ENCODE measurements at places on chromosomes 6 and 20.
A peak's percentile ranks its signal among the peaks of the same experiment; 100 is the strongest.

DNA sequence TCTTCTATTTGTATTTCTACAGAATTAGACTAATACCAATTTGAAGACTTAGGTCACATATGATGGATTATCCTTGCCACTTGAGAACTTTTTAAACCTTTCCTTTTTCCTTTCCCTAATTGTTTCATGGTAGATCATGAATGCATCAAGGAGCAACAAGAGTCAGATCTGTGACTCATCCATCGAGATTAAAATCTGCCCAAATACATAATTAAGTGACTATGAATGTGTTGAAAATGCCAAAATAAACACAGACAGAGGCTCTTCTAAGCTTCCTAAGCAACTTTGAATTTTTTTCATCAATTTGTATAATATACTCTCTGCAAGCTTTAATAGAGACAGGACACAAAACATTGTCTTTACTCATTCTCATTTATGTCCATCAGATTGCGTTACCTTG lies 23.5 kb upstream of the HTR1E start:
- no peak for DNase-seq

DNA sequence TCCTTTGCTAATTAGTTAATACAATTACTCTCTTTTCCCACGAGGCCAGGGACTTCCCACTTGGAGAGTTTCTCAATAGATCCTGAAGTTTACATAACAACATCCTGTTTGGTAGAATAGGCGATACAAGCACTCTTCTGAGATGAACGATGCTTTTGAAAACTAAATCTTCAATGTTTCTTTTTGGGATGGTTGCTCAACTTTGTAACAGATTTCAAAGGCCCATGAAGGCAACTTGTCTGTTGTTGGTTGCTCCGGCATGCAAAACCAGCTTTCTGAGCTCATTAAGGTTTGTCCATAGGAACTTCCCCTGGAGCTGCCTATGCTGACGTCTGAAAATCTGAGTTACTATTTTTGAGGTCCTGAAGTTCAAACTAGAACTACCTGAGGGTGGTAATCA lies 25.9 kb upstream of the ROS1 start:
- DNase-seq = no peak

DNA sequence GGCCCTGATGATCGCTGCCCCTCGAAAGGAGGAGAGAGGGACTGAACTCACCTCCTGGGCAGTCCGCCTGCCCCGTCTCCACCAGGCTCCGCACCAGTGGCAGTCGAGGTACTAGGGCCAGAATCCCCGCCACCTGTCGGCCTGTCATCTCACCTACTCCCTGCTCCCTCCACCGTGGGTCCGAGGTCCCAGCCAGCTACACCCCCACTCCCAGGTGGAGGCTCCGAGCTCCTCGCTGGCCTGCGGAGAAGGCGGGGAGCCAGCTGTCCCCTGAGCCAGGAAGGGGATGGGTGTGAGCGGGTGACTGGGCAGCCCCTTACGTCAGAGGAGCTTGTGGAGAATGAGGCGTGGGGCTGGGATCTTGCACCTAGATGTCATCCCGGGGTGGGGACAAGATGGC lies 1066.5 kb upstream of the MANEA start:
- DNase-seq = no peak

DNA sequence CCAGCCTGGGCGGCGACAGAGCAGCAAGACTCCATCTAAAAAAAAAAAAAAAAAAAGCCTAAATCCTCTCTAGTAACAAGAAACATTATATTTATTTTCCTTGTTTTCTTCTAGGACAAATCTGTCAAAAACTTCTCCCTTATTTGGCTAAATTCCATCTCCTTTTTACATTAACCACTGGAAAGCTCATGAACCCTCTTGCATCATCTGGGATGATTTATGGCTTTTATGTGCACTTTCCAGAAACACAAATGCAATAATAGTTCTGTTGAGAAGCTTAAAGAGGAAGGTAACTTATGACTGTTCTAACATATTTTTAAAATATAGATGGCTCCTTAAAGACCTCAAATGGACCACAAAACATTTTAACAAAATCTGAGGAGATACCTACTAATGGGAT lies 526.1 kb upstream of the SPTLC3 start:
- peak; percentile 3 for DNase-seq

- peak; percentile 59 for DNase-seq
Measured at GRCh38 chr20:63641792-63642523, 11.3 kb downstream of the STMN3 start.

DNA sequence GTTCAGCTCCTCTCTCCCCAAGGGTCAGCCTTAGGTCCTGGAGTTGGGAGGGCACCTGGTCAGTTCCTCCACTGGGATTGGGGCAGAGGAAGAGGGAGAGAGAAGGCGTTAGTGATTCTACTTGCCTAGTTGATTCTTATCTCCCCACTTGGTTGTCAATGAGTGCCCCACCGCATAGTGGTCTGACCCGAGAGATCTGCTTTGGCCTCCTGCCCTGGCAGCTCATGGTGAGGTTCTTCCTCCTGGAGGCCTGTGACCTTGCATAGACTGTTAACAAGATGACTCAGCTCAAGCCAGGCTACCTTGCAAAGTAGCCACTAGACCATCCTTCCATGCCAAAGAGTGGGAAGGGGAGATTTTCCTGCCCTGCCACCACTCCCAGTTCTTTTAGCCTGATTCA lies 160.6 kb downstream of the TMEM200A start:
- DNase-seq = peak; percentile 62

GRCh38 chr6:136980070-136980469 lies 58.0 kb downstream of the SLC35D3 start:
- no peak for DNase-seq

DNA sequence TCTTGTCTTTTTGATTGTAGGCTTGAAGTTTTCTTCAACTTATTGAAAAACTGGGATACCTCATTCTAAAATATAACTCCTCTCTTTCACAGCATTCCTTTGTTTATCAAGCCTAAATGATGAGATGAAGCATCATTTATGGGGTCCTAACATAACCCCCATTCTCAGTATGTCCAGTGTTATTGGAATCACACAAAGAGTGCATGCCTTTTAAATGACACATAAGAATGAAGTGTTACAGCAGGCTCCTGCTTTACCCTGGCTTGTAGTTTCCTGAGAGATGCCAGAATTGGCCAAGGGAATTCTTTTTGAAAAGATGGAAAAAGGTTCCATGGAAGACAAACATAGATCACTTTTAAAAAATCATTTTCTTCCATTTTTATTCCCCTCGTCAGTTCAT lies 502.4 kb downstream of the BCKDHB start:
- no peak for DNase-seq

GRCh38 chr6:33759887-33760629 lies 13.4 kb upstream of the IP6K3 start:
- no peak for DNase-seq
